Activated CD4-positive, alpha-beta T cell treated with anti-CD3 and anti-CD28 coated beads for 1 hour (primary cell): ENCODE measurements at places on chromosomes 11 and 22.

DNA sequence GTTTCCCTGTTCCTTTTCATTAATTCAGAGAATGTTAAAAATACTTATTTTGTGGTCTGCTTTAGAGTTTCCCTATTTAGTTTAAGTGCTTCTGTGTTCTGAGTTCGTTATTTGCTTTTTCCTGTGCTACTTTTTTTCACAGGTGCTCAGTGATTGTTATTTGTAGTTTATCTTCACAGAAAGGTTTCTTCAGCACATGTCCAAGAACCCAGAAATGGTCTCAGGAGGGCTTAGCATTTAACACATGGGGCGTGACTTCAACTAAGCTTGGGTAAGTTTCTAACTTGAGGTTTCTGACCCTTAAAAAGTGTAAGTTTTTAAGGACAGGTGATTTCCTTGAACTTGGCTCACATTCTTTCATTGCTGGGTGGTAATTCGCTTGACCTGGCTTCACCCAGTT is 157.3 kb downstream of the AASDHPPT start:
- no peak for DNase-seq

GRCh38 chr11:86062719-86063118 is 6.2 kb downstream of the PICALM start:
- DNase-seq = no peak

DNA sequence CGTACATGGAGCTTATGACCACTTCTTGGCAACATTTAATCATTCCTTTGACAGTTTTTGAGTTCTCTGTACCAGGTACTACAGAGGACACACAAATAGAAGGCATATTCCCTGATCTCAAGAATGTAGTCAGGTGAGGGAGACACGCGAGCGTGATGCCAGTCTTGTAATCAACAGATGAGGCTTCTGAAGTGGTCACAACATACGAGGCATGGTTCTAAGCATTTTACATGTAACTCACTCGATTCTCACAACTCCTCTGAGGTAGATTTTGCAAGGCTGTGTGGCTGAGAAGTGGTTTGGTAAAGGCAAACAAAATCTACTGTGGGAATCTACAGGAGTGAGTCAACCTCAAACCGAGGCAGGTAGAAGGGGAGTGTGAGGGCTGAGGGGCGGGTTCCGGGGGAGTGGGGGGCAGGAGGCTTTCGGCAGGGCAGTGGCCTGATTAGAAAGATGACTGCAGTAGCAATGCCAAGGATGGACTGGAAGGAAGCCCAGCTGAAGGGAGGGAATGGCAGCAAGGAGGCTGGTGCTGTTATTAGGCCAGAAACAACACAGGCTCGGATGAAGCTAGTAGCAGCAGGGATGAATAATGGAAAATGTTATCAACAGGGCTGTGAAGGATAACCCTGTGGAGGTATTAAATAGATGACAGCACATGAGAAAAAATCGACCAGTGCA is 63.8 kb downstream of the ST14 start:
- no peak for DNase-seq

GRCh38 chr11:119518746-119519730 is 96.1 kb upstream of the THY1 start:
- DNase-seq = no peak

DNA sequence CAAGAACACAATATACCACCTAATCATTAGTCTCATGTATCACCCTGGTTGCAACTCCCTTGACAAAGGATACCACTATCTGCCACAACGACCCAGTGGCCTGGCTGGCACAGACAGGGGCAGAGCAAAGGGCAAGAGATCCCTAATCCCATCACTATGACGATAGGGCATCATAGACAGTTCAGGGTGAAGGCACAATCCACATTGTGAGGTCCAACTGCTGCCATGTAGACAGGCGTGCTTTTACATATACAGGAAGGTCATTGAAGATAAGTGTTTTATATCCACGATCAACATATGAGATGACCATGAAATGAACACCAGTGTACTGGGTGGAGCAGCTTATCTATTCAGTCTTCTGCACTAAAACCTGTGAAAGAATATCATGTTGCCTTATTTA is 94.6 kb downstream of the IGLL1 start:
- DNase-seq = no peak

DNA sequence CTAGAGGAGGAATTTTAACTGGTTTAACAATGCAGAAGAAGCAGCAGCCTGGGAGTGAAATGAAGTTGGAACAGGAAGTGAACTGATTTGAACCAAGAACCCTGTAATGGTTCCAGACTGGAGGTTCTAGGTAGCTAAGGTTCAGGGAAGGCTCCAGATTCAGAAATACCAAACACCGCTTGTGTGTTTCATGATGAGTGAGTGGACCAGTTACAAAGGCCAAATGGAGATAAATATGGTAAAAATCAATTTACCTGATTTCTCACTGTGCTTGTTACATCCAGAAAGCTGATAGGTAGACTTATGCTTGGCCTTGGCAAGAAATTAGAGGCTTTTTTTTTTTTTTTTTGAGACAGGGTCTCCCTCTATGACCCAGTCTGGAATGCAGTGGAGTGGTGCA is 12.9 kb downstream of the ATG13 start:
- no peak for DNase-seq

GRCh38 chr11:10350334-10350733 is 45.5 kb downstream of the ADM start:
- DNase-seq = no peak

- no peak for DNase-seq
These were observed 1.9 kb downstream of the RNF121 start for GRCh38 chr11:71930556-71931244.

DNA sequence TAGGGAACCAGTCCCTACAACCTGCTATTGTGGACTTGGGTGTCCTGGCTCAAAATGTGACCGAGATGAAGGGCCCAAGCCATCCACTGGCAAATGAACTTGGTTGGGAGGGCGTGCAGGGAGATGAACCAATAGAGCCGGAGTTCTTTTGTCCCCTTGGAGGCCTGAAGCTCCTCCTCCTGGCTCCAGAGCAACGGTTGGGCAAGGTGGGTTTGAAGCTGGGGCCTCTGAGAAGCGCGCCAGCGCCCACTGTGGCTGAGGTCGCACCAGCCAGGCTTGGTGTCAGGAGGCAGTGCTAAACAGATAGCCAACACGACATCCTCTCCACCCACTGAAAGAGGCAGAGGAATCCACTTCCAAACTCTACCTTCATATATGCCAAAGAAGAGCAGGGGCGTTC is 36.0 kb upstream of the PACSIN2 start:
- DNase-seq = no peak

DNA sequence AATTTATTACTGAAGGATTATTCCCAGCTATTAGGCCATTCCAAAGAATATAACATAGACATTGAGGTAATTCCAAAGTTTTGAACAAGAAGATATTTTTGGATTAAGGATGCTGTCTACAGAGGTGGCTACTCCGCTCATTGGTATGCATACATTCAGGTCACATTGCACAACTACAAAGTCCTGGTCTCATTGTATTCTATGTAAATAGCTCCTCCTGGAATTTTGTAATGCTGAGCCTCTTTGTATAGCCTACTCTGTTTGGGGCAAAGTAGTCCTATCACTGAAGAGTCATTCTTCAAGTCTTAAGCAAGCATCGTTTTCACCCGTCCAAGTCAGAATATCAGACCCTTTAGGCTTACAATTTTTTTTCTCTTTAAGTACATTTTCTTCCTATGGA is 142.4 kb downstream of the KIF18A start:
- no peak for DNase-seq

- no peak for DNase-seq
These were observed 81.6 kb upstream of the SORL1-AS1 start for GRCh38 chr11:121534131-121535093.

DNA sequence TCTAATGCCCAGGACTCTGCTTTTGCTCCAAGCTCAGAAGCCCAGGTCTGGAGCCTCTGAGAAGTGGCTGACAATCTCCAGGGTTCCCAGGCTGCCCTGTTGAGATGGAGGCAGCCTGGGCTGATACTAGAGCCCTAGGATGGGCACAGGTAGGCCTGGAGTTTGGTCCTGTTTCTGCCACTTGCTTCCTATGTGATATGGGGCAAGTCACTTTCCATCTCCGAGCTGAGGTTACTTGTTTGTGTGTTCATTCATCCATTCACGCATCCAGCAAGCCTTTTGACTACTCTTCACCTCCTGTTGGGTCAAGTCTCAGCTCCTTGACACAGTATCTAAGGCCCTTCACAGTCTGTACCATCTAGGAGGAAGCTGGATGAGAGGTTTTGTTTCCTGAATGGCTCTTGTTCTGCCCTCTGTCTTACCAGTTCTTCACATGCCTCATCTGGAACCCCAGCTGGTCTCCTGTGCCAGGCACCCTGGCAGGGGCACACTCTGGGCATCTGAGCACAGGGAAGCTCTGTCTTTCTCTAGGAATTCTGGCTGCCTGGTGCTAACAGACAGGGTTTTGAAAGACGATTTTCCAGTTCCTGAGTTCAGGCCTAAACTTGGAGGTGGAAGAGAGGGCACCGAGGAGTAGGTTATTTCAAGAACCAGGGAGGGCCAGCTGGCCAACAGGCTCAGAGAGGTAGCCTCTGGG is 53.2 kb upstream of the AMPD3 start:
- no peak for DNase-seq

DNA sequence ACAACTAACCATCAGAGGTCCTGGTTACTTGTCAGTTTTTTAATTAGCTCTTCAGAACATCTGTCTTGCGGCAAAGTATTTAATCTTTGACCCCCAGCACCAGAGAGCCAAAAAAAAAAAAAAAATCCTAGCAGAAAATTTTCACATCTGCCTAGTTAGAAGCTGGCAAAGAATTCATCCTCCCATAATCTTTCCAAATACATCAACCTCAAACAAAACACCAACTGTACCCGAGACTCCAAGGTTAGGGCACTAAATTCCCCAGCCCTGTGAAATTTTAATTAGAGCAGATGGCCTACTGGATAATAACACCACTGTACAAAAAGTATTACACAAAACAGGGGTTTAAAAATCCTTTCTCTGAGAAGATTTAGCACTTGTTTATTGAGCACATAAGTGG is 55.7 kb downstream of the RAB38 start:
- DNase-seq = no peak
